Cardiac muscle cell (in vitro differentiated cells and primary cell): ENCODE measurements at places on chromosomes 13 and 19.

DNA sequence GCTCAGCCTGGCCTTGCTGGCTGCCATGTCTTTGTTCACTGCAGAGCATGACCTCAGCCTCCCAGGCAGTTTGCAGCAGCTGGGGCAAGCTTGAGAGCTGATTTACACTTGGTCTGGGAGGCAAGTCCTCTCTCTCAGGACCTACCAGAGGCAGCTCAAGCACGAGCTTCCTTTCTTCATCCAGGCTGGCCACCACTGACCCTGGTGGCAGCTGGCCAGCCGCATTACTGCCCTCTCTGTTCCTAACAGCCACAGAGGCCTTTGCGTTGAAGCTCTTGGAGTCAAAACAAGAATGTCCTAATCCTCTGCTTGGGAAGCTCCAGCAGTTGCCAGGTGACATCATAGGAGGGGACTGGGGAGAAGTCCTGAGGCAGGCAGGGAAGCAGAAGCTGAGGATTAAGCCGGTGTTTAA lies 85.7 kb downstream of the NUFIP1 start:
- peak; percentile 95 for DNase-seq

DNA sequence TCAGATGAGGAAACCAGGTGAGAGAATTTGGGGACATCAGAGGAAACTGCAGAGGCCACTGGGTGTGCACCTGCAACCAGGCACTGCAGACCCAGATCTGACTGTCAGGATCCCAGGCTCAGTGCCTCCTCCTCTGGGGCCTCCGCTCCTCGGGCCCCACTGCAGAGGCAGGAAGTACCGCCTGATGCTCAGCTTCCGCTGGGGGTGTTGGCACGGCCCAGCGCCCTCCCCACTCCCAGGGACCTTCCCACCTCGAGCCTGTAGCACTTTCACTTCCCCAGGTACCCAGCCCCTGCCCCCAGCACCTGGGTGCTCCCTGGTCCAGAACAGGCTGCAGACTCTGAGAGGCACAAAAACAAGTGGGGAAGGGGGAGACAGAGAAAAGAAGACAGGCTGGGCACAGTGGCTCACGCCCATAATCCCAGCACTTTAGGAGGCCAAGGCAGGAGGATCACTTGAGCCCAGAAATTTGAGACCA lies 1.4 kb upstream of the CD37 start:
- no peak for DNase-seq

GRCh38 chr13:33164331-33164730 lies 121.2 kb downstream of the STARD13 start:
- DNase-seq: peak; percentile 51

DNA sequence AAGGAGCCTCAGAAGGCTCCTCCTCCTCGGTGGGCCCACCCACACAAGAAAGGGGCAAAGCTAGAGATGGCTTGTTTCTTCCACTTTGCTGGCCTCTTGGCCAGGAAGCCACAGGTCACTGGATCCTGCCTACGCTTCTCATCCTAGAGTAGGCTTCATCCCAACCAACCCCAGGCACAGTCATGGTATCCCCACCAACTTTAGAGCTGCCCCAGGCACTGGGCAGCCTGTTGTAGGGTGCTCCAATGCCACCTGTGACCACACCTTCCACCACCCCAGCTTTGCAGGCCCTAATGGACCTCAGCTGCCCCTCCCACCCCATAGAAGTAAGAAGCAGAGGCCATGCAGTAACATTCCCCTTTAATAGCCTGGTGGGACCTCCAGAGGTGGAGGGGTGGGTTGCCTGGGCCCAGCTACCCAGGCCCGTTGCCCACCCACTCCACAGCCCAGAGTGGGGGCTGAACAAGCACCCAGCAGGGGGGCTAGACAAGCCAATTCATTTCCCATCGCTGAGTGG lies 522 bp upstream of the CHMP2A start:
- DNase-seq: no peak

GRCh38 chr13:43246382-43246781 lies 223.0 kb downstream of the DNAJC15 start:
- DNase-seq: no peak

DNA sequence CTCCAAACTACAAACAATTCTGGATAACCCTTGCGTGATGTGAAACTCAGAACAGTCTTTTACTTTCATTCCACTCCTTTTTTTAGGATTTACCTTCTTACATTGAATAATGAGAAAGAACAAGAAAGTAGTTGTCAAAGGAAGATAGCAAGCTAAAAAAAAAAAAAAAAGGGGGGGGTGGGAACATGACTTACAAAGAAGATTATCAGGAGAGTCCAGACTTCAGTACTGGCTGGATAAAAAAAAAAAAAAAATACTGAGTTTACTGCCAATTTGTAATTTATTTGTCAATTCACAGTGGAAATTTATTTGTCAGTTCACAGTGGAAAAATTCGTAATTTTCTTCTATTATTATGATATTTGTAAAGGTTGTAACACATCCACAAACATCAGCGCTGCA lies 792.4 kb upstream of the SLITRK5 start:
- no peak for DNase-seq

- no peak for DNase-seq
These were observed 15.8 kb upstream of the DPF1 start for GRCh38 chr19:38239816-38240215.

- DNase-seq: no peak
These were observed 2.8 kb downstream of the TSHZ3 start for GRCh38 chr19:31346184-31347059.

DNA sequence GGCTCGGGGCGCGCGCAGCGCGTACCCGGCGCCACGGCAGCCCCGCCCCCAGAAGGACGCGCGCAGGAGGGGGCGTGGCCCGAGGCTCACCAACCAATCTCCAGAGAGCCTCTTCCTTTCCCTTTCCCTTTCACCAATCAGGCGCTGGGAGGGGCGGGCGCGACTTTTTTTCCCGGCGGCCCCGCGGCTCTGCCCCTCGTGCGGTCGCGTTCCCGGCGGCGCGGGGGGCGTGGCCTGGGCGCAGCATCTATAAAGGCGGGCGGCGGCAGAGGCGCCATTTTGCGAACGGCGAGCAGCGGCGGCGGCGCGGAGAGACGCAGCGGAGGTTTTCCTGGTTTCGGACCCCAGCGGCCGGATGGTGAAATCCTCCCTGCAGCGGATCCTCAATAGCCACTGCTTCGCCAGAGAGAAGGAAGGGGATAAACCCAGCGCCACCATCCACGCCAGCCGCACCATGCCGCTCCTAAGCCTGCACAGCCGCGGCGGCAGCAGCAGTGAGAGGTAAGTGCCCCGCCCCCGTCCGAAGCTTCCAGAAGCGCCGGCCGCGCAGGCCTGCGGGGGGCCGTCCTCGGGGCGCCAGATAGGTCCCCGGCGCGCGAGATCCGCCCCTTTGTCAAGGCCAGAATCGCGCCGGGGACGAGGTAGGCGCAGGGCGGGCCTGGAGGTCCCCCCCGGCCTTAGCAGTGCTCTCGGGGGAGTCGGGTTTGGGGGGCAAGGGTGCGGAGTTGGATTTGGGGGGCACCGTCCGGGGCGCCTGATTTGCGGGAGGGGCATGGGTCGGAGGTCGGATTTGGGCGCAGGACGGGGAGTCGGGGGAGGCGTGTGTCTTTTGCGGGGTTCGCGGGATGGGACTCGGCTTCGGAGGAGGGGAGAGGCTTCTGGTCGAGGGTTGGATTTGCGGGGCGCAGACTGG lies 12.5 kb downstream of the PEAK3 start:
- peak; percentile 96 for DNase-seq

DNA sequence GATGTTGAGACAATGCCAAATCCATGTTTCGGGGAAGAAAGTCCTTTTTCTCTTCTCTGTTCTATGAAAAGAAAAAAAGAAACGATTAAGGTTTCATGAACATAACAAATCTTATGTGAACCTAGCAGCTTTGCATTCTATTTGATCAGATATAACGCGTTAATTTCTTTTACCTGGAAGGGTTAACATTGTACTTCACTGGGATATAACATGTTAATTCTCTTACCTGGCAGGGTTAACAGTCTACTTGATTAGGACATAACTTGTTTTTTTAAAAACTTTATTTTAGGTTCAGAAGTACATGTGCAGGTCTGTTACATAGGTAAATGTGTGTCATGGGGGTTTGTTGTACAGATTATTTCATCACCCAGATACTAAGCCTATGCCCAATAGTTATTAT lies 68.8 kb downstream of the CPAMD8 start:
- DNase-seq: no peak

GRCh38 chr19:35811317-35812219 lies 1.1 kb downstream of the PRODH2 start:
- DNase-seq: no peak
